ENCODE measurements at places on chromosomes 7 and 10.

GRCh38 chr10:44413416-44413815, 28.5 kb upstream of the CXCL12 start:
- DNase-seq: no peak

GRCh38 chr10:103627111-103627892, 133.8 kb downstream of the NEURL1 start:
- no peak for DNase-seq

DNA sequence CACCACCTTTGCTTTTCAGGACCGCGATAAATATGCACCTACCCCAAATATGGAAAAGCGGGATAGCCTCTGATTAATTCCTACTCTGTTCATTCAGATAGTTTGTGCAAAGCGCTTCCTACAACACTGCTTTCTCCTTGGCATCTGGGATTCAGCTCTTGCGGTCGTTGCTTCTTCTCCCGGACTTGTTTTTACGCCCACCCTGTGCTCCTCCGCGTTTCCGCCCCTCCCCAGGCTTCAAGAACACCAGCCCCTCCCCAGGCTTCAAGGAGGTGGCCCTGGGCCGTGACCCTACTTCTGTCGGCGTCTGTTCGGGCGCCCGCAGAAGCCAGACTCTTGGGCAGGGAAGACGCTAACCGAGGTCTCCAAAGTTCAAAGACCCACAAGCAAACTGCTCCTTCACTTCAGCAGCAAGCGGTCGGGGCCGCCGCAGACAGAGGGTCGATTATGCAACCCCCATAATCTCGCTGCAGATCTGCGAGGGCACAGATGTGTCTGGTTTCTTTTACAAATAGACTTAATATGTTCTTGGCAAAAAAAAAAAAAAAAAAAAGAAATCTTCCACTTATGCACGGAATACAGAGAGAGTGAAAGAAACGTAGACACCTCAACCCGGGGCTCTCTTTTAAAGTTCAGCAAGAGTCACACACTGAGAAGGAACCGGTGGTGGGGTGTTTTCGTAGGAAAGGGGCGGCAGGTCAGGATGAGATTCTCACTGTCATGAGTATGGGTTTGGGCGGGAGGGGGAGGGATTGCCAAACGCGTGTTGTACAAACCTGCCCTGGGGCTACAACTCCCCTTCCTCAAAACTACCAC, 1.9 kb downstream of the DLX5 start:
- no peak for DNase-seq

DNA sequence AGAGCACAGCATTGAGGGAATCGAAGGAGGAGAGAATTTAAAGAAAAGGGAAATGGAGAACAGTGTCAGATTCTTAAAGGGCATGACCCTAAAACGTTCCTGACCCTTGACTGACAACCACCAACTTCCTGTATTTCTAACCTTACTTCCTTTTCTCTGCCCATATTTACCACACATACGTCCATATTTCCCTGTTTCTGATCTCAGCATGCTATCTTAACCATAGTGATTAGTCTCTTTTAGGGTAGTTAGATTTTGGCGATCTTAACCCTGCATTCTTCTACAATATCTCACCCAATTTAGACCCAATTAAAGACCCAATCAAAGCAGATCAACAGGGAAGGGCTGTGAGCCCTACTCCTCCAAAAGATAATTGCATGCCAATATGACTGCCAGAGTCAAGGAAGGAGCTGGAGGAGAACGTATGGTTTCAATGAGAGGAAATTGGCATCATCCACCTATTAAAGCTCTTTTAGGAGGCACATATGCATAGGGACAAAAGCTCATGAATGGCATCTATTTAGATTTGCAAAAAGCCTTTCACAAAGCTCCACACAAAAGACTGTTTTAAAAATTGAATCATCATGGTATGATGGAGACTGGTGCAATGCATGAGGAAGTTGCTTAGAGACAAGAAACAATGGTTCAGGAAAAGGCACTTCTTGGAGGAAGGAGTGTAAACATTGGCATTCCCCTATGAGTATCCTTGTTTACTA, 49.0 kb upstream of the ARHGAP12 start:
- DNase-seq: no peak

- DNase-seq: no peak
Observed at GRCh38 chr10:101649525-101650085, 45.4 kb downstream of the FBXW4 start.
